GM23338 (cell line): ENCODE measurements at places on chromosomes 4 and X.

- H3K27me3 ChIP-seq = peaks cover 29% of the 10 kb centered on the region
- no peak for DNase-seq
- H3K27ac ChIP-seq = no peak overlapping the region
- H3K4me3 ChIP-seq = no peak overlapping the region
- no peaks in the 10 kb centered on the region for H3K36me3 ChIP-seq
Observed at GRCh38 chr4:20260821-20261220, 9.1 kb downstream of the SLIT2 start.

GRCh38 chrX:154805696-154806091, 409 bp upstream of the MPP1 start:
- H3K27me3 ChIP-seq = peaks cover 14% of the 10 kb centered on the region
- no peak overlapping the region for H3K27ac ChIP-seq
- H3K36me3 ChIP-seq = no peaks in the 10 kb centered on the region
- H3K4me1 ChIP-seq = peaks cover 12% of the 10 kb centered on the region; the same call in 1 of the 2 replicates

GRCh38 chrX:30468471-30468870, 109.1 kb downstream of the TASL start:
- H3K27me3 ChIP-seq = no peaks in the 10 kb centered on the region
- H3K36me3 ChIP-seq = no peaks in the 10 kb centered on the region
- no peaks in the 10 kb centered on the region for H3K4me1 ChIP-seq
- no peak for DNase-seq
- no peak overlapping the region for H3K4me3 ChIP-seq
- H3K27ac ChIP-seq = no peak overlapping the region

DNA sequence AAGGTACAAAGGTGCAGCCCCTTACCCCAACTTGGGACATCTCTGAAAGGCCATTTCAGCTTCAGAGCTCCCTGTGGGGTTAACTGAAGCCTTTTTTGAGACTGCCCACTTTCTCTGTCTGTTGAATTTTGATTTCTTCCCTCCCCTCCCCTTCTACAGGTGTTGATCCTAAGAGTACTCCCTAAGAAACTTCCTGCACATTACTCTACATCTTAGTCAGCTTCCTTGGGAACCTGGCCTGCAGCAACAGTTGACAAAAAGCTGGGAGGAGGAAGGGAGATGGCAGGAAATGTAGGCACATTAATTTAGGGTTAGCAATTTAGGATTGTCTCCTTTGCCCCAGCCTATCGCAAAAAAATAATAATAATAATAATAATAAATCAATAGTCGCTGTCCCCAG, 1.2 kb upstream of the IDS start:
- H3K27ac ChIP-seq = no peak overlapping the region
- H3K4me3 ChIP-seq = no peak overlapping the region
- no peaks in the 10 kb centered on the region for H3K4me1 ChIP-seq
